ENCODE measurements at places on chromosomes 5 and 9. TPM values are rescaled to one million over a fixed set of nuclear protein-coding genes. Genes with fewer than 3 reads are reported as not detected.

DNA sequence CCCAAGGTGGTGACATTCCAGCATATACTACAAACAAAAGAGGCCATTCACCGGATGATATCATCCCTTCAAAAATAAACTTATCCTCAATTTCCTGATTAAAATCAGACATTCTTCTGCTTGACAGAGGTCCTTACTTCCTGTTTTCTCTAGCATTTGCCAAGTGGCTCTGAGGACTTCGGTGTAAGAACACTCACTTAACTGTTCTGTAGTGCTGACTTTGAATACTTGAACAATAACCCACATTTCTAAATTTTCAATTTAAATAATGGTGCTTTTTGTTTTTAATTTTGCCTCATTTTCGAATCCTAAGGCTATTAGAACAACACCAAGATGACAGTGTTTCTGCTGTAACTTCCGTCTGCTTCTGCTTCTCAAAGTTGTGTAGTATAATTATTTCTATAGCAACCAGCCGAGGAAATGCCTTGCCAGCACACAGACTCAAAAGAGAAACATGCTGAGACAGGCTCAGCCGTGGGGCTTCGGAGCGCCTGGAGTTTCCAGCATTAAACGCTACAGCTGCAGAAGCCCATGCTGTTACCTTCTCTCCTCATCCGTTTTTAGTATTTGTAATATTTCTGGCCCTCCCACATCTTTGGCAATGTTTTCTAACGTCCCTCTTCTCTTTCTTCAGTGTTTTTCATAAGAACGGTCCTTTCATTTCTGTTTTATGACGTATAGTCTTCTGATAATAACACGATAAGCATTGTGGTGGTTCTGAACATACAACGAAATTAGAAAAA, 19.5 kb upstream of the ANXA1 start:
- DNase-seq, result peak; percentile 78

DNA sequence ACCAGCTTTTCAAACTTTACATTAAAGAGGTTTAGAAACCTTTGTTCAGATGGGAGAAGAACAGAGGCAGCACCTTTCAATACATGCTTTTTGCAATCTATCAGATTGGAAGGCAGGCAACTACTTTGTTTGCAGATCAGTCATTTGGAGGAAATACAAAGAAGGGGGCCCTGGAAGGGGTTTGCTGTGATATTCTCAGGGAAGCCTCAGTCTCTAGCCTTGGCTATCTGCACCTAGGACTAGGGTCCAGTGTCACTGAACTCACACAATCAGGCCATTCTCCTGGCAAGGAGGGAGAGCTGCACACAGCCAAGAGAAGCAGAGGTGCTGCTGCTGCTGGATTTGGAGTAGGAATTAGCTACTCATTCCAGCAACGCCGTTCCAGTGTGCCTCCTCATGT, 79.5 kb downstream of the CRB2 start:
- DNase-seq, result no peak

- no peak for DNase-seq
These were observed 721.4 kb upstream of the MEF2C start for GRCh38 chr5:89604342-89604741.

DNA sequence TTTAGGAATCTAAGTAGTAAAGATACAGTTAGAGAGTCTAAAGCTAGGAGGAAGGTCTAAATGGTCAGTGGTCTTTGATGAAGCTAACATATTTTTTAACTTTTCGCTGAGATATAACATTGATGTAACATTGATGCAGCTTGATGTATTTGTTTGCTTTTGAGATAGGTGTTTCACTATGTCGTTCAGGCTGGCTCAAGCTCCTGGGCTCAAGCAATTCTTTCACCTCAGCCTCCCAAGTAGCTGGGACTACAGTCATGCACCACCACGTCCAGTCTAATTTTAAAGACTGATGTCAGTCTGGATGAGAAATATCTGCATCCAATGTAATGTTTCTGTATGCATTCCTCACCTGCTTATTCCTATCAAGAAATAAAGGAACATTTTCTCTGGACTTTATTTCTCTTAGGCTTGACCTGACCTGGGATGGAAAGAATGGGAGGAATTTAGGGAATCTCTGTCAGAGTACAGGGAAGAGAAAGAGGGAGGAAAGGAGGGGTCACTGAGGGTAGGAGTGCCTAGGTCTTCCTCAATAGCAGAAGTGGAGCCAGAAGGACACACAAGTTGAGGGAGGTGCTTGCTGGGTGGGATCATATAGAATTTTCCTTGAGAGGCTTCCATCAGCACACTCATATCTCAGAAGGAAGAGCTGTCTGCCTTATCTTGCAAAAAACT, 101.5 kb upstream of the GPBP1 start:
- DNase-seq, result no peak

DNA sequence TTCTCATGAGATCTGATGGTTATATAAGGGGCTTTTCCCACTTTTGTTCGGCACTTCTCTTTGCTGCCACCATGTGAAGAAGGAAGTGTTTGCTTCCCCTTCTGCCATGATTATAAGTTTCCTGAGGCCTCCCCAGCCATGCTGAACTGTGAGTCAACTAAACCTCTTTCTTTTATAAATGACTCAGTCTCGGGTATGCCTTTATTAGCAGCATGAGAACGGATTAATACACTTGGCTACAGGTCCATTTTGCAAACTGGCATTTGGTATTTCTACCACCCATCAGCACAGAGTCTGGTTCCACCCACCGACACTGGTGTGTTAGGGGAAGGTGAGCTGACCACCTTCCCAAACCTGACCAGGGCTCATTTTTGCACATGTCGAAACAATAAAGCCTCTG, 47.9 kb upstream of the RARS1 start:
- DNase-seq, result no peak

DNA sequence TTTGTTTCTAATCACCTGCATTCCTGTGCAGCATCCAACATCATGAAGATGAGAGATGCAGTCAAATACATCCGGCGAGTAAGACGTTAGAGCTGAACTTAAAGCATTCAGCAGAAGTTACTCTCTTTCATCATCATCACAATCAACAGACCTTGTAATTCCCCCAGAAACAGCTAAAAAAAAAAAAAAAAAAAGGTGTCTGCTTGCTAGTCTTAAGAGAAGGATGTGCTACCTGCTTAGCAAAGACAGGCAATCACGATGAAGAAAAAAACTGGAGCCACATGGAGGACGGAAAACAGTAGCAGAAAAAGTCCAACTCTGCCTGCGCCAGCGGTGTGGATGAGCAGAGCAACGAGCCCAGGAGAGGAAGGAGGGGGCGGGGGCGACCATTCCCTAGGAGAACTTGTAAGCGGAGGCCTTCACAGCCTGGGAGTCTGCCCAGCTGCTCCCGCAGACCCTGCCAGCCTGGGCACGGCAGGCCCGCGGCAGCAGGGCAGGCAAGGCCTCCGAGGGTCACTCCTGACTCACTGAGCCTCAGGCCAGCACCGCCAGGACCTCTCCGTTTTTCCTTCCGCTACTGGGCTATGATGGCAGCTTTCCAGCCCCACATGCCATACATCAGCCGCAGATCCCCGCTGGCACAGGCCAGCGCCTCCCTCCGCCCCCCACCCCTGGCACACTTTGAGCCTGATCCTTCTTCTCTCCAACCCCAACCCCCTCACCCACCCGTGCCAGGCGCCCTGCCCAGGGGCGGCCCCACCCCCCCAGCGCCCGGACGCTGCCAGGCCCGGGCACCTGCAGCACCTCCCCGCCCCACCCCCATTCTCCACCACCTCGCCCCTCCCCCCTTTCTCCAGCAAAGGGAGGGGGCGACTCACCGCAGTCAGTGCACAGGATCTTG, 1.4 kb downstream of the NRG2 start:
- peak; percentile 77 for DNase-seq

Gene SHISAL2B
- not detected for total RNA-seq

All from NCI-H460 (cell line).